NCI-H1105 (cell line): ENCODE measurements at places on chromosomes 13 and 19.
A peak's percentile ranks its signal among the peaks of the same experiment; 100 is the strongest.

GRCh38 chr13:105763851-105764250 lies 771.6 kb downstream of the EFNB2 start:
- no peak for DNase-seq

DNA sequence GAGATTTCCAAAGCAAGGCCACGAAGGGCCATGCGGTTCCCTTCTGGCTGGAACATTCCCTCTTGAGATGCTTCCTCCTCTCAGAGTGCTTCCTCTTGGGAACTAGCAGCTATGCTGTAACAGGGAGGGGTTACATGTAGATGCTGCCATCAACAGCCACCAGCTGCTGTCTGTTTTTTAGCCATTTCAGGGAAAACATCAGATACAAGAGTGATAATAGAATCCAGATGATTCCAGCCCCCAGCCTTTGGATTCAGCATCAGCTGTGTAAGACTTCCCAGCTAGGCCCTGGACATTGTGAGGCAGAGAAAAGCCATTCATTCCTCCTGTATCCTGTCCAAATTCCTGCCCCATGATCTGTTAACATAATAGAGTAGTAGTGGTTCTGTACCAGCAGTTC lies 8.2 kb upstream of the ZNF177 start:
- no peak for DNase-seq

DNA sequence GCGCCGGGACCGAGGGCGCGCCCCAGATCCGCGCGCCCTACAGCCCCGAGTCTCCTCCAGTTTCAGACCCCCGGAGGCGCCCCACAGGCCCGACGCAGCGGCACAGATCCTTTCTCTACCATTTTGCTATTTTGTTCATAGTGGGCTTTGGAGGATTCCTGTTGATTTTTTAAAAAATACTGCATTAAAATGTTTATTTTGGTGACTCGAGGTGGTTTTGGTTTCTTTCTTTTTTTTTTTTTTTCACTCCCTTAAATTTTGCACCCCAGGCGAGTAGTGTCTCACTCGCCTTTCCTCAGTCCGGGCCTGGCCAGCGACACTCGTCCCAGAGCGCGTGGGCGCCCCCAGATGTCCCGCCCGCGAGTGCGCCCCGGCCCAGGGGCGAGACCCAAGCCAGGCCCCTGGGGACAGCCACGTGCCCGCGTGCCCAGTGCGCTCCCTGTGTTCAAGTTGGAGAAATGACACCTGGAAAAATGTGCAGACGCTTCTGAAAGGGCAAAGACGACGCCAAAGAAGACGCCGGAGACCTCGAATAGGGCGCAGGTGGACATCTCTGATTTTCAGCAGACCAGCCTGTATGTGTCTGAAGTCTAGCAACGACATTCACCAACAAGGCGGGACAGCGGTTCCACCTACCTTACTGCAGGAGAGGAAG lies 471 bp upstream of the INSR start:
- peak; percentile 39 for DNase-seq

- peak; percentile 90 for DNase-seq
Measured at GRCh38 chr19:39506944-39507714, 7.8 kb upstream of the SELENOV start.

DNA sequence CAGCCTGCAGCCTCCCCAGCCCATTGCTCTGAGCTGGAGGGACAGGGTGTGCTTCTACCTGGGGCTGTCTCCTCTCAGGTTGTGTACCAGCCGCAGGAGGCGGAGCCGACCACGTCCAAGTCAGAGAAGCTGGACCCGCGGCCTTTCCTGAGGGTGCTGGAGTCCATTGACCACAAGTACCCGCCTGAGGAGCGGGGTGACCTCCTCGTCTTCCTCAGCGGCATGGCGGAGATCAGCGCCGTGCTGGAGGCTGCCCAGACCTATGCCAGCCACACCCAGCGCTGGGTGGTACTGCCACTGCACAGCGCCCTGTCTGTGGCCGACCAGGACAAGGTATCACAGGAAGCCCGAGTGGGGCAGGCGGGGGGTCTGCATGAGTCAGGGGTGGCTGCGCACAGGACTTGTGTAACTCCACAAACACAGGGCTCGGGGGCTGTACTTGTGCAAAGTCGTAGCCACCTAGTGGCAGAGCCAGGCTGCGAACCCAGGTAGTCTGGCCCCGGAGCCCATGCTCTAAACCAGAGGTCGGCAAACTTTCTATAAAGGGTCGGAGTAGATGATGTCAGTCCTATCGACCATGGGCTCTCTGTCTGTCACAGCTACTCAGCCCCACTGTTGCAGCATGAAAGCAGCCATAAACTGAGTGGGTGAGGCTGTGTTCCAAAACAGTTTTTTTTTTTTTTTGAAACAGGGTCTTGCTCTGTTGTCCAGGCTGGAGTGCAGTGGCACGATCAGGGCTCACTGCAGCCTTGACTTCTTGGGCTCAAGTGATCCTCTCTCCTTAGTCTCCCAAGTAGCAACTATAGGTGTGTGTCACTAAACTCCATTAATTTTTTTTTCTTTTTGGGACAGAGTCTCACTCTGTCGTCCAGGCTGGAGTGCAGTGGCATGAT lies 8.9 kb downstream of the DHX34 start:
- DNase-seq: no peak

DNA sequence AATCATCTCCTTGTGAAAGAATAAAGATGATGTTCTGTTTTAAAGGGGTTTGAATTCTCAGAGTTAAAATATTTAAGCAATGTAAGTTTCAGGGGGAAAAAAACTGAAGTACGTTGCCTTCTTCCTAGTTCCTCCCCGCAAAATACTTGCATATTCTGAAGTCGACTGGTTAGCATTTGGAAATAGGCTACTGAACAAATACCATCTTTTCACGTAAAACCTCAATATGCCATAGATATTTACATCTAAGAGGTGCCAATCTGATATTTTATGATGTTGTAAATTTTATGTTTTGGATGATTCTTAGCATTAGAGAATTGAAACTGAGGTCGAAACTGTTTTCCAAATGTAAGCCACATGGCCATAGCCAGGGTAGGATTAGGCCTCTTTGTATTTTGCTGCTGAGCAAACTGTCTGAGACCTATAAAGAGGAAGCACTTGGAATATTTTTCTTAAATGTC lies 138.3 kb downstream of the FLT1 start:
- DNase-seq: no peak

- no peak for DNase-seq
Measured at GRCh38 chr19:47531640-47532387, 17.0 kb upstream of the NAPA start.

DNA sequence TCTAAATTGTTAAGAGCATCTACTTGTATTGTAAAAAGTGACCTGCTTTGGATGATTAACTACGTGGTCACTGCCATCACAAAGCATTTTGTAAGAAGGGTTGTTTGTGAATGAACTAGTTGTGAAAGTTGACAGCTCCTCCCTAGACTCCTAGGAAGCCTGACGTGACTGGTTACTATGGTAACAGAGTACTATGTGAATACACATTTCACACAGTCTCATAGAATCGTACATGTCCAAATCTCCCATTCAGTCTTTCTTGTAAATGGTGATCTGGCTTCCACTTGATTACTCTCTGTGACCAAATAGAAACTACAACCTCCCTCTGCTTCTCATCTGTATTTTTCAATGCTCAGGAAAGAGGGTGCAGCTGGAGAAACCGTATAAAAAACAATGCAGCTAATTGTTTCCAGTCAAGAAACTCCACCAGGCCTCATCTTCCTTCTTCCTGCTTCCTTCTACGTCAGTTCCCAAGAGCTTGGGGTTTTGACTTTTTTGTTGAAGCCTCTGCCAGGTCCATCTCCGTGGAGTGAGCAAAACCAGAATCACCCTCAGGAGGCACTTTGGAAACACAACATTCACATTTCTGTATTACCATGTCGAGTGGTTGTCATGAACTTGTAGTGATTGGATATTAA lies 83.4 kb downstream of the GPC6 start:
- DNase-seq: no peak

DNA sequence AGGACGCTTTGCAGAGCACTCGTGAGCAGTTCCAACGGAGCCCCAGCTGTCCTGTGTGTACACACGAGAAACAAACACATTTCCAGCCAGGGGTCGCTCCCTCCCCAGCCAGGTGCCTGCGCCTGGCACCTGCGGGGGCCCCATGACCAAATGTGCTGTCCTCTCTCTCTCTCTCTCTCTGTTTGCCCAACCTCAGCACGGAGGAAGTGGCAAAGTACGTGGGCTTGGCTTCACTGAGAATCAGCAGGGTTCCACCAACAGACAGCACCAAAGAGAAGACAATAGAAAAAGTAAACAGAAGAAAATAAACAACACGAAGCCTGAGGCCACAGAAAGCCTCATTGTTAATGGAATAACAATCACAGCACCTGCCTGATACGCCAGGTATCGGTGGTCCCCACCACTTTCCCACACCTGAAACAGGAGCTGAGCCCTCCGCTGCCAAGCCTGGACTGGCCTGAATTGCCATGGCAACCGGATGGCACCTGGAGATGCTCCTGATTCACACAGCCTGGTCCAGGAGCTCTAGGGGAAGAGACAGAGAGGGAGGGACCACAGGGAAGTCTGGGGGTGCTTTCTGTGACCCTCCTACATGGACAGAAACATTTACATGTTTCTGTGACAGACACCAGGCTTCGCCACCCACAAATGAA lies 103.9 kb upstream of the CACNA1A start:
- peak; percentile 99 for DNase-seq

DNA sequence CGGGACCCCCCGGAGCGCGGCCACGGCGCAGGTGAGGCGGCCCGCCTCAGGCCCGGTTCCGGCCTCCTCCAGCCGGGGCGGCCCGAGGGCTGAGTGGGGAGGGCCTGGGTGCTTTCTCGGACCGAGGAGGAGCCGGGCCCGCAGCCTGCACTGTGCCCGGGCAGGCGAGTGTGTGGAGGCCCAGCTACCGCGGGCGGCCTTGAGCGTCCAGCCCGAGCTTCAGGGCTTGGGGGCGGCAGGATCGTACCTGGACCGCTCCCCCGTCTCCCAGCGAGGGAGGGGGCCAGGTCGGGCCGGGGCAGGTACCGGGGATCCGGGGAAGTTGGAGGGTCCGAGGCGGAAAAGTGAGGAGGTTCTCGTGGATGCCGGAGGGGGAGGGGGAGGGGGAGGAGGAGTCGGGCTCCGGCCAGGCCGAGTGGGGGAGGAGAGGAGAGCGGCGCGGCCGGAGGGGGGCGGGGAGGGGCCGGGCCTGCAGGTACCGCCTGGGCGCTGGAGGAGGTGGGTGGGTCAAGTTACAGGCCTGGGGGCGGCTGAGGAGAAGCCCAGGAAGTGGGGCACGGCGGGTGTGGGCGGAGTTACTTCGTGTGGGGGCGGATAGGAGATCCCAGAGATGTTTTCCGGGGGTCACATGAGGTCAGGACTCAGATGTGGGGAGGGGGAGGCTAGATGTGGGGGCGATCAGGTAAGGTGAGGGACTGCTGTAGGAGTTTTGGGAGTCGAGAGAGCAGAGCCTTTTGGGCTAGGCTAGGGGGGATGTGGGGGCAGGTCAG lies 545 bp downstream of the NACC1 start:
- DNase-seq: peak; percentile 45

DNA sequence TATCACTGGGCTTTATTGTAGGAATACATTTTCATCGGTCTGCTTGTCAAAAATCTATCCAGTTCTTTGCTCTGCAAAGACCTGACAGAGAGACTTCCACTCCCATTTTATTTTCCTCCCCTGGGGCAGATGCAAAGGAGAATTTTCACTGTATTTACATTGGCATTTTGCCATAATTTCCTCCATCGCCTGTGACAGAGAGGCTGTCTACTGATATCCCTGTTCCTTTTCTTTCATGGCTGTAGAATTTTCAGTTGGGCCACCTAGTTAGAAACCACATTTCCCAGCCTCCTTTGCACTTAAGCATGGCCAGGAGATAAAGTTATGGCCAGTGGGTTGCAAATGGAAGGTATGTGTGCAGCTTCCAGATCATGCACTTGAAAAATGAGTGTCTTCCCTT lies 89.3 kb downstream of the NUFIP1 start:
- peak; percentile 63 for DNase-seq

DNA sequence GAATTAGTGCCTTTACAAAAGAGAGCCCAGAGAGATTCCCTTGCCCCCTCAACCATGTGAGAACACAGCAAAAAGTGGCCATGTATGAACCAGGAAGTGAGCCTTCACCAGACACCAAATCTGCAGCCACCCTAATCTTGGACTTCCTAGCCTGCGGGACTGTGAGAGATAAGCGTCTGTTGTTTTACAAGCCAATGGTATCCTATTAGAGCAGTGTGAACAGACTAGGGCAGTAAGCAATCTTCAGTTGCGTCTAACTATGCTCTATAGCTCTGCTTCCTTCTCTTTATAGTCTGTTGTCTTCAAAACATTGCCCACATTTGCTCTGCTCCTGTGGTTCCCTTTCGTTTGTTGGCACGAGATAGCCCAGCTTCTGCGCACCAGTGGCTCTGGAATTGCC lies 109.5 kb upstream of the FNDC3A start:
- no peak for DNase-seq

DNA sequence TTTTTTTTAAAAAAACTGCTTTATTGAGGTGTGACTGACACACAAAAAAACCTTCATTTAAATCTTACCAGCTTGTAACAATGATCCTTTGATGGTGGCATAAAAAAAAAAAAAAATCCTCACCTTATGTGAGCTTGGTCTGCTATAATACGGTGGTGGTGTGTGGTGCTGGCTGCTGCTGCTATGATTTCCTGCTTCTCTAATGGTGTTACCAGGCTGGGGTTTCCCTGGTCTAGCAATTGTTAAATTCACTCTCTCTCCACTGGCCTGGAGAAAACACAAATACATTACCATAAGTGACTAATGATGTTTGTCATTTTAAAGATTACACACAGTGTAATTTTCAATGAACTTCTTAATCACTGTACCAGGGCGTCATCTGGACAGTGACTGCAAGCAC lies 60.6 kb downstream of the LNX2 start:
- DNase-seq: no peak

GRCh38 chr19:46347985-46348384 lies 1.1 kb downstream of the PPP5C start:
- DNase-seq: no peak

DNA sequence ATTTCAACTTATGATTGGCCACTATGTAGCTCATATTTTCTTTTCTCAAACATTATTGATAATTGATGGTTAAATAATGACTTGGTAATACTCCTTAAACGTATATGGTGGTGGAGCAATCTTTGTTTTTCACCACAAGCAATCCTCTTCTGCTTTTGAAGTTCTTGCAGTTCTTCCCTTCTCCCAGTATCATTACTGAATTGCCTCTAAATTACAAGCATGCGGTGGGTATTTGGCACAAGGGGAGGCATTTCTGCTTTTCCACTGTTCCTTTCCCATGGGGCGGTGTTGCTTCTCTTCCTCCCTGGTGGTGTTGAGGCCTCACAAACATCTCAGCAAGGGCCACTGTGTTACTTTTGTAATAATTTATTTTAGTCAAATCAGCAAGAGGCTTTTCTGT lies 234.4 kb upstream of the RXFP2 start:
- DNase-seq: no peak

DNA sequence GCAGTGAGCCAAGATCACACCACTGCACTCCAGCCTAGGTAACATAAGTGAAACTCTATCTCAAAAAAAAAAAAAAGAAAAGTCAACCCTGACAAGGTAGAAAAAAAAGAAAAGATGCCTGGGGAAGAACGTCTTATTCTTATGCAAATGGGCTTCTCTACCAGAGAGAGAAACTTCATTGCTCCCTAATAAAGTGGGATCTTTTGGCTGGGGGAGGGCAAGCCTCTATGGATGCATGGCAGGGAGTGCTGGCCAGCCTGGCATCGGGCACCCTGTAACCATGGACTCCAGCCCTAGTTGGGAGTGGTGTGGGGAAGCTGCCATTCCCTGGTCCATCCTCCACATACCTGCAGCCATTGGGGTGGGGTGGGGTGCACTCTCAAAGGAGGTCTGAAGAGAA lies 30.7 kb upstream of the ZNF728 start:
- DNase-seq: no peak

- no peak for DNase-seq
Measured at GRCh38 chr13:94974015-94974951, 261.9 kb upstream of the SOX21 start.

GRCh38 chr19:42245231-42245630 lies 2.8 kb upstream of the GSK3A start:
- DNase-seq: no peak
